ENCODE measurements at places on chromosomes 2 and 18. TPM values are rescaled to one million over a fixed set of nuclear protein-coding genes. Genes with fewer than 3 reads are reported as not detected.

- peak; percentile 20 for DNase-seq
Observed at GRCh38 chr18:50218432-50219197, 23.7 kb upstream of the MYO5B start.

GRCh38 chr2:55408918-55409868, 10.5 kb downstream of the CCDC88A start:
- DNase-seq: no peak

GRCh38 chr18:42901161-42901560, 214.3 kb downstream of the RIT2 start:
- DNase-seq: no peak

- no peak for DNase-seq
Observed at GRCh38 chr18:40346146-40346545, 1608.9 kb upstream of the PIK3C3 start.

- DNase-seq: peak; percentile 37
Observed at GRCh38 chr2:45439788-45440773, 171.0 kb downstream of the SRBD1 start.

GRCh38 chr2:104528101-104528500, 325.8 kb upstream of the POU3F3 start:
- no peak for DNase-seq

- no peak for DNase-seq
Observed at GRCh38 chr18:2030647-2031046, 540.7 kb downstream of the METTL4 start.

GRCh38 chr2:8123464-8123863, 558.4 kb upstream of the ID2 start:
- no peak for DNase-seq

- no peak for DNase-seq
Observed at GRCh38 chr2:151760139-151760650, 25.9 kb upstream of the NEB start.

DNA sequence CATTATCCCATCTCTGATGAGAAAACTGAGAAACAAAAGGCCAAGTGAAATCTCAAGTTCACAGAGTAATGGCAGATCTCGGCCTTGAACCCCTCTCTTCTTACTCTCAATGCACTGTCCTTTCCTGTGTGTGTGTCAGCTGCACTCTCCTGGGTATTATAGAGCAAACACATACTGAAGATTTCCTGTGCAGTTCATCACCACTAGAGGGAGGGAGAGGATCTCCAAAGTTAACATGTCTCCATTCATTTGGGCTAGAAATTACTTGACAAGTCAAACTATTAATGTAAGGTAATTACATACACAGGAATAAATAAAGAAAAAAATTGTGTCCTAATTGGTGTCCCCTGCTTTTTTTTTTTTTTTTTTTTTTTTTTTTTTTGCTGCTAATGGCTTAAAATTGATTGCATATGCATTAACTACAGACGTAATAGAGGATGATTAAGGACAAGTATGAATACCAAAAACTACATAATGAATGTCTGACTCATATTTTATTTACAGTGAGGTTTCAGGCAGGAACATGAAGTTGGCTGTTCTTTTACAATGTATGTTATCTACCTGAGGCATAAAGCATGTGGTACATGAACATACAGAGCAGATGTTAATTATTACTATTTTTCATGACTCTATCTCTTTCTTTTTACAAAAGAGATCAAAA, 269.2 kb downstream of the NYAP2 start:
- peak; percentile 54 for DNase-seq

The ACOXL gene
- total RNA-seq: not detected

The SCYGR2 gene
- not detected for total RNA-seq

The OSBPL6 gene
- 2.3 TPM for total RNA-seq

The ACMSD gene
- not detected for total RNA-seq

The SNRPD1 gene
- 97.3 TPM for total RNA-seq

The UGT1A9 gene
- not detected for total RNA-seq

The PID1 gene
- not detected for total RNA-seq

The LAMA1 gene
- total RNA-seq: not detected

All from endothelial cell of umbilical vein (primary cell).